Fibroblast of the aortic adventitia (primary cell): ENCODE measurements at places on chromosomes 11 and 22.

DNA sequence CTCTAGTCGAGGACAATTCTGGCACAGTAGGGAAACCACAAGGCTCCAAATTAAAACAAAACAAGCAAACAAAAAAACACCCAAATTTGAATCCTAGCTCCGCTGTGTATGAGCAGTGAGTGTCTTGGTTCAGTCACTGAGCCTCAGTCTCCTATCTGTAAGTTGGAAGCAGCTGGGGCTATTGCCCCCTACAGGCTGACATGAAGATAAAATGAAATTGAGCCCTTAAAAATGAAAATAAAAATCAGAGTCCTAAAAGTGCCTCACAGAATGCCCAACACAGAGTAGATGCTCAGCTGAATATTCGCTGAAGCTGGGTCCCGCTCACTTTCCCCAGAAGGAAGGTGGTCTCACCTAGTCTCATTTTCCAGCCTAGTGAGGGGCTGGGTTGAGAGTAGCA is 65.2 kb downstream of the PDE2A start:
- DNase-seq = peak; percentile 47

DNA sequence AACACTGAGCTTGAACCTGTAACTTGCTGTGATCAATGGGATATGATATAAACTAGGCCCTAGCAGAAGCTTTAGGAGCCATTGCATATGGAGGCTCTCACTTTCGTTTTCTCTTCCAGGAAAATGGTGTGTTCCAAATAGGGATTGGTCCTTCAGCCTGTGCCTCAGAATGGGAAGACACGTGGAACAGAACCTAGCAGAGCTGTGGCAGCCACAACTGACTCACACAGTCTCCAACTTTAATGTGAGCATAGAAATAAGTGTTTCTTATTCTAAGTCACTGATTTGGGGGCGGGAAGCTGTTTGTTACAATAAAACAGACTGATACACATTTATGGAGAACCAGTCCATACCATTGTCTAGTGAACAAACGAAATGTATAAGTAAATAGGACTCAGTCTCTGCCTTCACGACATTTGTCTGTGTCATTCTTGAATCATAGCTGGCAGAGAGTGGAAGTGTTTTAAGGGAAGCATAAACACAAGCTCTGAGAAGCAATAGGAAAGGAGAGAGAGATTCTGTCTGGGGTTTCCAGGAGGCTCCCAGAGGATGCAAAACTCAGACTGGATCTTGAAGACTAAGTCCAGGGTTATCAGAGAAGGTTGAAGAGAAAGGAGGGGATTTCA is 97.3 kb downstream of the GALNT18 start:
- peak; percentile 11 for DNase-seq

- peak; percentile 15 for DNase-seq
Measured at GRCh38 chr22:16601437-16602223, 9.0 kb upstream of the CCT8L2 start.

- no peak for DNase-seq
Measured at GRCh38 chr11:75705541-75705940, 12.1 kb upstream of the MOGAT2 start.

- peak; percentile 86 for DNase-seq
Measured at GRCh38 chr11:34655335-34656008, 34.6 kb downstream of the EHF start.

- no peak for DNase-seq
Measured at GRCh38 chr11:43547889-43548381, 132.6 kb upstream of the HSD17B12 start.

DNA sequence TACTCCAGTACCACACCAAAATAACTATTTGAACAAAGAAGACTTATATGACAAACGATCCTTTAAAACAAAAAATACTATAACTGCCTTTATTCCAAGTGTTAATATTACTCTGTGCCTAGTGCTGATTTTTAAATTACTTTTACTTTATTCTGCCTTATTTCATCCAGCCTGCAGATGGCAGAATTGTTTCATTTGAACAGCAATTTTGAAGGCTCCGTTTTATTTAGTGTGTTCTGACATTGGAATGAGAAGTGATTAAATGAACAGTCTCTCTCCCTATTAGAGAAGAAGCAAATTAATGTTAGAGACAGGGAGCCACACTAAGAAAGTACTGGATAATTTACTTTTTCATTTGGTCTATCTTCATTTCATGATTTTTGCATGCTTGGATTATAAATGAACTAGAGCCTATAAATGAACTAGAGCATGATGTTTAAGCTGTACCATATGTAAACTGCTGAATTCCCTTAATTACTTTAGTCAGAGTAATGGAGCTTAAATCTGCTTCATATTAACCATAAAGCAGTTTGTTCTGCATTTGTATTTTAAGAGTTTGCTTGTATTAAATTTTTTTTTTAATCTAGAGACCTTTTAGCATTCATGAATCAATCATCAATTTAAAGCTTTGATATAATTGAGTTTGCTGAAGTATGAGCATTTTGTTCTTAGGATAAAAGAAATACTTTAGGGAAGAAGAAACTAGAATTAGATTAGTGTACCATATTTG is 9.8 kb downstream of the PDHX start:
- peak; percentile 76 for DNase-seq
